Non-pigmented ciliary epithelial cell (primary cell): ENCODE measurements at places on chromosomes 13 and 19.

DNA sequence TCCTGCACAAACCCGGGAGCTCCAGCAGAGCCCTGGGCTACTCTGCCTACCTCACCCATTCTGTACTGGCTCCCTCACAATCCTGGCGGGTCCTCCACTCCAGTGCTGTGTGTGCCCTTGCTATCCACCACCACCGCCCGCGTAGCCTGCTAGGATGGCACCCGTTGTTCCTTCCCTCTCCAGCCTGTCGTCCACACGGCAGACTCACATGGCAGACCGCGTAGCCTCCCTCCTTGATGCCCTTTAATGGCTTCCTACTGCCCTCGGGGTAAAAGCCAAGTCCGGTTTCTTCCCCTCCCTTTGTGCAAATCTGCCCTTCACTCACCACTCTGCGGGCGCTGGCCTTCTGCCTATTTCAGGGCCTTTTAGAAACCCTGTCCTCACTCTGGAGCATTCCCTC, 106.6 kb downstream of the RAB20 start:
- DNase-seq = no peak

DNA sequence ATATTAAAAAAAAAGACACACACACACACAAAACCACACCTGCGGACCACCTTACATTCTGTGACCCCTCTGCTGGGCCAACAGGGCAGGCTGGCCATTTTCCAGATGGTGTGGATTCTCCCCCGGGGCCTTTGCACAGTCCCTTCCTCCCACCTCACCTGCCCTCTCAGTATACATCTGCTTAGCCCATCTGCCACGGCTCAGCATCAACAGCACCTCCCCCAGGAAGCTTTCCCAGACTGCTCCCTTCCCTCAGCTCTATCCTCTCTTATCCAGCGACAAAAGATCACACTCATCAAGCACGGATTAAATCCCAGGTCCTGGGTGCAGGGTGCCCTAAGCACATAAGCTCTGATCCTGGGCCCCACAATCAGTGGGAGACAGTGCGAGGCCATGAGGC, 4.5 kb downstream of the ZNF787 start:
- no peak for DNase-seq

- no peak for DNase-seq
Observed at GRCh38 chr13:103762523-103762922, 696.3 kb upstream of the SLC10A2 start.

DNA sequence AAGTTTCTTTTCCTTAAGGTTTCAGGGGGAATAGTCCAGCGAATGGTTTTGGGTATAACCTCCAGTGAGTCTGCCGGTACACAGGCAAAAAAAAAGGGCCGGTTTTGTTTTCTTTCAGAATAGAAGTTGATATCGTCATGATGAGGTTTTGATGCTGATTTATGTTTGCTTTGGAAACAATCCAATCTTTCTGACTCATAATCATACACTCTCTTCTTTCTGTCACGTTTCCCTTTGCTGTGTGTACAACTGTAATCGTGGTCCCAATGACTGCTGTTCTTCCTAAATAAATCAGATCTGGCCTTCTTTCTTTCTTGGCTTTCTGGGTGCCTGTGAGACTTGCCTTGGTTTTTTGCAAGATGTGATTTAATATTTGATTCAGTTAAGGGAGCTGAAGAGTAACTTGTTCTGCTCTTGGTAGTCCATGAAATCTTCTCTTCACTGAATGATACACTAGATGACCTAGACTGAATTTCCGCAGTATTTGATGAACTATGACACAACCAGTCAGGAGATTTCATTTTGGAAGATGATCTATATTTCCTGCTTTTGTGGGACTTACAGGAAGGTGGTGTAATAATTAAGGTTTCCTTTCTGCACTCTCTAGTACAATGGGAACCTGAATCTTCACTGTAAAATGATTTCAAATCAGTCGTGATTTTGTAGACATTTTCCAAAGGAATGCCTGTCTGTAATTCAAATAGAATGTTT, 34.9 kb upstream of the METTL21C start:
- DNase-seq = peak; percentile 51

DNA sequence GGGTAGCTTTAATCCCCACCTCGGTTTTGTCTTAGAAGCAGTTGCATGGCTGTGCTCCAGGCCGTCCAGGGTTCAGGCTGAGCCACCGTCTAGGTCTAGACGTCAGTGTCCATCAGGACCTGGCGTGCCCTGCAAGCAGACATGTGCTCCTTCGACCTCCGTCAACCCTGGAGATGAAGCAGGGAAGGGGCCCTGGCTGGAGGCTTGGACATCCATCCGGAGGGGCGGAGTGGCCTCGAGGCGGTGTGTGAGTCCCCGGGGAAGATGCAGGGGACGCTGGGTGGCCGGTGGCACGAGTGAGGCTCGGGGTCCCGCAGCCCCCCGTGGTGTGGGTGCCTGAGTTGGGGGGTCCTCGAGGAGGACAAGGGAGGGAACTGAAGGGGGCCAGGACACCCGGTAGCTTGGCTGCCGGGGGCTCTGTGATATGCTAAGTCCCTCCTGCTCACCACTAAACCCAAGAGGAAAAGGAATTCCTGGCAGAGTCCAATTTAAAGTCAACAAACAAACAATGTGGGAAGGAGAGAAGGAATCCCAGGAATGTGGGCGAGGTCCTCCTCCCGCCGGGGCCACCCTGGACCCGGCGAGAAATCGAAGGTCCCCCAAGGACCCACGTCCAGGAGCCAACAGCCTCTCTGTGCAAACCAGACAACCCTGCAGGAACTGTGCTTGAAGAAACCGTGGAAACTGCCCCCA, 14.9 kb upstream of the PTBP1 start:
- DNase-seq = no peak

DNA sequence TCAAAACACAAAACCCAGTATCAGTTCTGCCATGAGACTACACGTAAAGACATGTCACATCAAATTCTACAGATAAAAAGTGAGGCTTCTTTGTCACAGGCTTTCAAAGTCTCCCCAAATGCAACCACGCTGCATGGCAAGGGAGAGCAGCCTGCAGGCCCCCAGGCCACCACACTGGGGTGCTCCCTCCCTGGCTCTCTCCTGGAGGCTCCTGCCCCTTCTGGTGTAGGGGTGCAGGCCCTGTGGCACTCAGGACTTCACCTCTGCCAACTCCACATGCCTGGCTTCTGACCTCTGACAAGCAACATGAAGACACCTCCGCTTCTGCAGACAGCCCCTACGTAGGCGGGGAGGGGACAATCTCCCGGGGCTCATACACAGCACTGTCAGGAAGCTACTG, 14.3 kb downstream of the AKAP8 start:
- DNase-seq = no peak

GRCh38 chr13:46211483-46212351, at the start of gene LRRC63:
TSS of gene LRRC63 (plus strand) at chr13:46211928. CDS start at chr13:46213035, 1,107 bp downstream.
- DNase-seq = no peak

- DNase-seq = no peak
Observed at GRCh38 chr13:41150058-41150457, 17.5 kb upstream of the KBTBD6 start.

DNA sequence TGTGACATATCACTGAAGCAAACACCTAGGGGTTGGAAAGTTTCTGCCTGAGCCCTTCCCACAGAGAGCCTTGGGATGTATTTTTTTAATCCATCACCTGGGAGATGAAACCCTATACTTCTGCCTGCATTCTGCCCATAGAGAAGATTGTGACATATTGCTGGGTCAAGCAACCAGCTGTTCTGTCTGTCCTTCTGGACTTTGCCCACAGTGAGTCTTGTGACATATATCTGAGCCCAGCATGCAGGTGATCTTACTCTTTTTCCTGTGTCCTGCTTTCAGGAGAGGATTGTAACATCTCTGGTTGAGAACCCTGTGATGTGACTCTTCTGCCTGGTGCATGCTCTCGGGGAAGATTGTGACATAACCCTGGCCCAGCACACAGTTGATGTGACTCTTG, 24.9 kb upstream of the ZNF681 start:
- DNase-seq = no peak

GRCh38 chr13:68993154-68993553, 1114.5 kb upstream of the ATXN8OS start:
- no peak for DNase-seq

DNA sequence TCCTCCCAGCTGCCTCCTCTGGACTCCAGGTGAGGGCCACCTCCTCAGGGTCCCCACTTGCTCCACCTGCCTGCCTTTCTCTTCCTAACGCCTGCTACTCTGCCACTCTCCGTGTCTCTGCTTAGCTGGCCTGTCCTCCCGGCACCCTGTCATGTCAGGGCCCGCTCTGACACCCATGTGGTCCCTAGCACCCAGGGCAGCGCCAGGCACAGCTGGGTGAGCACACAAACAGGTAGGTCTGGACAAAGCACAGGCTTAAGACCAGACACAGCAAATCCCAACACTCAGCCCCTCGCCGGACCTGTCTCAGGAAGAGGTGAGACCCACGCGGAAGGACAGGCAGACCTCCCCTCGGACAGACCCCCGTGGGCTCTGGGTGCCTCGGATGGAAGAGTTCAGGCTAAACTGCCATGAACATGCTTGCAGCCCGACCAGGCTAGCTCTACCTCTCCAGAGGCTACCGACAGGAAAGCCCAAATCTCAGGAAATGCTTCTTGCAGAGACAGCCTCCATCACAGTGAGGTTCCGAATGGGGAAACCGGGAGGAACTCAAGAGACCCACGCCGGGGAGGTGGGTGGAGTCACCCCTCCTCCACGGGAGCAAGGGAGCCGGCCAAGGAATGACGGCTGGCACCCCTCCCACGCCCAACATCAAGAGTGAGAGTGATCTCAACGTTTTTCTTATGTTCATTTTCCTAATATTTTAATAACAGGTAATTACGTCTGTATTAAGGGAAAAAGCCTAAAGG, 12.5 kb downstream of the ZNF787 start:
- no peak for DNase-seq

GRCh38 chr19:29872224-29872731, 60.5 kb downstream of the CCNE1 start:
- no peak for DNase-seq

DNA sequence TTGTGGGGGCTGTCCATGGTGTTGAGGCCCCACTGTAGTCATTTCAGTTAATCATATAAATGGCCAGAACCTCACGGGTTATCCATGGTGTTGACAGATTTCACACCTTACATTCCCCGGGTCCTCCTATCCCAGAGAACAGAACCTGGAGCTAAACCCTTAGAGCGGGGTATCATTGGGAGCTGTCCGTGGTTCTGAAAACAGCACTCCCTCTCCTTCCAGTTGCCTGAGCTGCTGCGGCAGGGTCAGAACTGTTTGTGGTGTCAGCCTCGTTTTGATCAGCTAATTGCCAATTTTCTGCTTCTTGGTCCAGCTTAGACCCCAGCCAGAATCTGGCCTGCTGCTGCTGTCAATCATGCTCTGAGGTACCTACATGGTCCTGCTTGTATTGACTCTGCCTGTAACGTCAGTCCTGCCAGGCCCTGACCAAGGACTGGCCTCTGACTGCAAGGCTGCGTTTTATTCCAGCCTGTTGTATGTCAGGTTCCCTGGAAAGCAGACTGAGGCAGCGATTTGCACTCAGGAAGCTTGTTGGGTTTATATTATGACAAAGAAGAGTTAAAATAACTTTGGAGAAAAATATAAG, 55.8 kb upstream of the KCTD15 start:
- DNase-seq = no peak

DNA sequence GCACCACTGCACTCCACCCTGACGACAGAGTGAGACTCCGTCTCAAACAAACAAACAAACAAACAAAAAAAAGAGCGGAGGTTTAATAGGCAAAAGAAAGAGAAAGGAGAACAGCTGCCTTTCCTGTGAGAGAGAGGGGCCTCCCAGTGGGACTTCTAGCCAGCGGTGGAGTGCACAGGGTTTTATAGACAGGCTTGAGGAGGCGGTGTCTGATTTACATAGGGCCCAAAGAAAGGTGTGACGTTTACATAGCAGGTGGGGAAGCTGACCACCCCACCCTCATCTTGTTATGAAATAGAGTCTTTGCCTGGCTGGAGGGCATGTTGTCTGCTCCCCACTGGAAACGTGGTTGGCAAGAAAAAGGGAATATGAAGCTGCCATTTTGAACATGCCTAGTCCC, 106.0 kb upstream of the CSNK1A1L start:
- DNase-seq = no peak

- peak; percentile 71 for DNase-seq
Observed at GRCh38 chr13:90414691-90415596, 932.5 kb upstream of the MIR17HG start.

DNA sequence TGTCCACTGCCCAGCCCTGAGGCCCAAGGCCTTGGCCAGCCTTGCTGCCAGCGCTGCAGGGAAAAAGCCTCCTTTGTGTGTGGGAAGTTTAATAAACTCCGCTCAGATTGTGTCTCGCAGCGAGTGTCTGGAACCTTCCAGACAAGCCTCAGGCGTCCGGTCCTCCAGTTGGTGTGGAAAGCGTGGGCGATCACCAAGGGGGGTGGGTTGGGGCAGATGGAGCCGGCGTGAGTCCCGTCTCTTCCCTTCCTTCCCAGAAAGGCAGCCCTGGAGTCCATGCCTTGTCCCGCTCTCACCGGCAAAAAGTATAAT, 4.6 kb downstream of the STK11 start:
- DNase-seq = no peak

DNA sequence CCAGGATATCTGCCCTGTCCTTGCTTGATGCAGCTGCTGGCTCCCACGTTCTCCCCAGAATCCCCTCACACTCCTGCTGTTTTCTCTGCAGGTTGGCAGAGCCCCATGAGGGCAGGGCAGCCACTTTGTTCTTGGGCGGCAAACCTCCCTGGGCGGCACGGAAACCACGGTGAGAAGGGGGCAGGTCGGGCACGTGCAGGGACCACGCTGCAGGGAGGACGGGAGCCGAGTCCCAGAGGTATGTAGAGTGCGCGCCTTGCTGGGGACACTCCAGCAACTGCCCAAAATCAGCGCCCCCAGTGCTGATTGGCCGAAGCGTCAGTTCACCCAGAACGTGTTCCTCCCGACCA, 30.3 kb upstream of the MIER2 start:
- DNase-seq = no peak

DNA sequence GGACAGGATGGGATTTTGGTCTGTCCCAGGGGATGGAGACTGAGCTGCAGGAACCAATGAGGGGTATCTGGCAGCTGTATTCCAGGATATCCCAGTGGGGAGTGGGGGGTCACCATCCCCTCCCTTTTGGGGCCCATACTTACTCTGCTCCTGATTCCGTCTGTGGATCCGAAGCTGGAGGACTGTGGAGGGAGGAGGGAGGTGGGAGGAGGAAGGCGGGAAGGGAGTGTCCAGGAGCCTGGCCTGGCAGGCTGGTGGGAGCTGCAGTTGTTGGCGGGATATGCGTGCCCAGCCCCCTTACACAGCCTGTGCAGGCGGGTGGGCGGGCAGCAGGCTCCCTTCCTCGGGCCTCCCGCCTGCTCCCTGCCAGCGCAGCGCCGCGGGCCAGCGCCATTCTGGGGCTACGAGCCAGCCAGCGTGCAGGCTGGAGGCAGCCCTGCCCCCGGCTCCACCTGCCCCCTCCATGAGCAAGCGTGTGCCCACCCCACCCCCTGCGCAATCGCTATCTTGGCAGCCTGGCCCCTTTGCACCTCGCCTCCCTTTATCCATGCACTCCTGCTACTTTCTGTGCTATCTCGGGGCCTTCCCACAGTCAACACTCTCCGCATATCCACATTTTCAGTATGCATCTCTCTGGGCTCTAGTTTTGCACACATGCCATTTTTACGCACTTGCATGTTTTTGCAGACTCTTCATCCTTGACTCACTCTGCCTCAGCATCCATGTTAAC, 2.8 kb downstream of the MAMSTR start:
- no peak for DNase-seq

- DNase-seq = no peak
Observed at GRCh38 chr19:10871711-10872545, 575 bp downstream of the CARM1 start.

- DNase-seq = no peak
Observed at GRCh38 chr13:63107179-63107943, 1691.7 kb upstream of the PCDH20 start.
